ENCODE measurements at places on chromosomes 6 and 20. TPM values are rescaled to one million over a fixed set of nuclear protein-coding genes. Genes with fewer than 3 reads are reported as not detected.

Gene POLR3F
- 16.5 TPM for total RNA-seq

Gene ADISSP
- total RNA-seq: 31.2 TPM

Gene CYP21A2
- not detected for total RNA-seq

Gene SYCP2
- total RNA-seq: 0.22 TPM

Gene TRIM15
- not detected for total RNA-seq

Gene PLA2G7
- not detected for total RNA-seq

Gene PAK5
- total RNA-seq: not detected

Gene MUC21
- not detected for total RNA-seq

Gene ID1
- total RNA-seq: 31.3 TPM

Gene RCAN2
- 0.88 TPM for total RNA-seq

Gene CCR6
- total RNA-seq: not detected

Gene FAM110A
- total RNA-seq: 7.2 TPM

Gene PPP1R18
- total RNA-seq: 95.6 TPM

Gene MOG
- total RNA-seq: not detected

Gene SCGN
- total RNA-seq: not detected

Gene NELFE
- 137 TPM for total RNA-seq

Gene BCKDHB
- 12.6 TPM for total RNA-seq

Gene MYB
- 0.43 TPM for total RNA-seq

Gene E2F1
- 19.8 TPM for total RNA-seq

Gene HLA-G
- total RNA-seq: not detected

Gene GFRAL
- total RNA-seq: not detected

Gene TULP1
- not detected for total RNA-seq

Gene DLK2
- 0.57 TPM for total RNA-seq

Gene TRAPPC3L
- total RNA-seq: under 0.01 TPM

Gene LST1
- not detected for total RNA-seq

Gene RPP40
- total RNA-seq: 15.5 TPM

Measured in placental pericyte (primary cell).